ENCODE measurements at places on chromosomes 7 and 10.

DNA sequence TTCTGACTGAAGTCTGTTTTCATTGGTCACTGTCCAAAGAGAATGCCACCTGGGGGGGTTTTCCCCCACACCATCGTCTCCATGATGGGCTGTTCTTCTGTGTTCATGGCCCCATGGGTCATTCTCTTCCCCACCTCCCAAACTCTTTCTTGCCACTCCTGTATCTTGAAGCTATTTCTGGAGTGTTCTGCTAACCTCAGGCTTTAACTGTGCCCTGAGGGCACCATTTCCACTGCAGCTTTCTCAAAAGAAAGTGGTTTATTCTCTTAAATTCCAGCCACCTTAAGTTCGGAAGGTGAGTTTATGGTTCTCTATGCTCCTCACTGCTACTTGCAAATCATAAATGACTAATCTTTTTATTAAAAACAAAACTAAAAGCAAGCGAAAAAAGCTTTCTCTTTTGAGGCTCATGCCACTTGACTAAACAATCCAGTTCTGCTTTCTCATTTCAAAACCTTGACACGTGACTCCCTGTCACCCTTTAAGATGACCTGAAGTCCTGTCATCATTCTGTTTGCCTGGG lies 7.4 kb upstream of the APBB1IP start:
- DNase-seq: no peak

DNA sequence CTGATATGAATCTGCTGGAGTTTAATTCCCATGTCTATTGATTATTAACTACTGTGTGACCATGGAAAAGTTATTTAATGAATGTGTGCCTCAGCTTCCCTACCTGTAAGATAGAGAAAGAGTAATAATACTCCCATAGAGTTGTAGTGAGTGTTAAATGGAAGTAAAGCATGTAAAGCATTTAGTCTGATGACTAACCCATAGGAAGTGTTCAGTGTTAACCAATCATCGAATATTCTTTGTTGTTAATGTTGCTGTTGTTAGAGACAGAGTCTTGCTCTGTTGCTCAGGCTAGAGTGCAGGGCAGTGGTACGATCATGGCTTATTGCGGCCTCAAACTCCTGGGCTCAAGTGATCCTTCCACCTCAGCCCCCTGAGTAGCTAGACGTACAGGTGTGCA lies 36.2 kb upstream of the CCDC6 start:
- DNase-seq: no peak

DNA sequence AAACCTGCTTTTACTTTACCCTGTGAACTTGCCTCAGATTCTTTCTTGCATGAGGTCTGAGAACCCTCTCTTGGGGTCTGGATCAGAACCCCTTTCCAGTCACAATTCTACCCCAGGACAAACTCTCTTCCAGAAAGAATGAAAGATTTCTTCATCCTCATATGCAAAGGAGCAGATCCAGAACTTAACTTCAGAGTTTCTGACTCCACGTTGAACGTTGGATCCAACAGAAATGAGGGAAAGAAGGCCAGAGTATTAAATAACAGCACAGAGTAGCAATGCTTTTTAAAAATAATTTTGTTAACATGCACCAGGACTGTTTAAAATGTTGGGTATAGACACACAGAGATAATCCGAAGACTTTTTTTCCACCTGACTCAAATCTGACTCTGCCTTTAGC lies 632.9 kb upstream of the AUTS2 start:
- no peak for DNase-seq

- no peak for DNase-seq
Observed at GRCh38 chr10:78577712-78578111, 491.1 kb upstream of the ZMIZ1 start.

DNA sequence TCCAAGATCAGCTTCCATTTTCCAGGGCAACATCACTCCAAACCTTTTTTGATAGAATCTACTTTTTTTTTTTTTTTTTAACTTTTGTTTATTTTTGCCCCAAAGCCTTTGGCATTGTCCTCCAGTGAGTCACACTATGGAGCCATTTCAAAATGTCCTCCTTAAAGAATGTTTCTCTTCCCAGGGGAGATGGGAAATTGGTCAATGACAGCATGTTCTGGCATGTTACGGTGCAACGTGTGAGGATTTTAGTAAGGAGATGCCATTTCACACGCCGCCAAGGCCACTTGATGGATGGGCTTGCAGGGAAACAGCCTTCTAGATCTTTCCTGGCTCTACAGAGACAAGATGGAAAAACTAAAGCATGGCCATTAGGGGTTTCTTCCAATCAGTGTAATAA lies 30.7 kb upstream of the TRIL start:
- no peak for DNase-seq

- DNase-seq: no peak
Observed at GRCh38 chr7:41786944-41787343, 84.1 kb upstream of the INHBA start.

- DNase-seq: no peak
Observed at GRCh38 chr10:71755179-71755879, 18.0 kb downstream of the VSIR start.

- no peak for DNase-seq
Observed at GRCh38 chr10:34647160-34647559, 167.9 kb downstream of the PARD3 start.

DNA sequence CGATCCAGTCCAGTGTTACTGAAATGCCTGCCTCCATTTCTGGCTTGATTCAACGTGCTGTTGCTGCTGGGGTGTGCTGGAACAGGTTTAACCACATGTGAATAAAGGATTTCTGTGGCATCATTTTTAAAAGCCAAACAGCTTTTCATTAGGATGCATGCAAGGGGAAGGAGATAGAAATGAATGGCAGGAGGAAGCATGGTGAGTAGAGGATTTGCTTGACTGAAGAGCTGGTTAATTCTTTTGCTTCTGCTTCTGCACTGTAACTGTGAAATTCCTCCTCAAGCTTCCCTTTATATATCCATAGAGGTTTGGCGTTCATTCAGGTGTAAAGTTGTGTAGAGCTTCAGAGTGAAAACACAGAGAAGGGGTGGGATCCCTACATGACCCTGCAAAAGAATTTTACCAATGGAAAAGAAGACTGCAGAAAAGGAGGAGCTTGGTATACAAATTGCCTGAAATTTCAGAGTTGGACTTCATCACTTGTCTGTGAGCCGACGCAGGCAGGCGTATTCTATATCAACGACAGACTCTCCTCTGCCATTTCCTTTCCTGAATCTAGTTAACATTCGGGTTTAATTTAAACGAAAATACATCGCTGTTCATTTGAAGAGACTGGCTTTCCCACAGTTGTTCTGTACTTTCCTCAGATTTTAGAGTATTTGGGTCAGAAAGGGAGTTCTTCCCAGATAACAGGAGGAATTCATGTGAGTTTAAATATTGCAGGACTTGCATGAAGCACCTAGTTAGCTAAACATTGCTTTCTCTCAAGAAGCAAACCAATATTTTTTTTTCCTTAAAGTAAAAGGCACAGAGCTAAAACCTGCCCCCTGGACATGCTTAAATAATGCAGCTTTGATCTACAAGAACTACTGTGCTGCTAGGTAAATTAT lies at the start of gene SOSTDC1:
Gene SOSTDC1, minus strand, starts transcription at position 270 of the 893 bp plus-strand sequence. Its CDS starts 70 bp downstream, at position 200.
- no peak for DNase-seq

GRCh38 chr7:22944022-22944421 lies 69.9 kb downstream of the HYCC1 start:
- DNase-seq: no peak

DNA sequence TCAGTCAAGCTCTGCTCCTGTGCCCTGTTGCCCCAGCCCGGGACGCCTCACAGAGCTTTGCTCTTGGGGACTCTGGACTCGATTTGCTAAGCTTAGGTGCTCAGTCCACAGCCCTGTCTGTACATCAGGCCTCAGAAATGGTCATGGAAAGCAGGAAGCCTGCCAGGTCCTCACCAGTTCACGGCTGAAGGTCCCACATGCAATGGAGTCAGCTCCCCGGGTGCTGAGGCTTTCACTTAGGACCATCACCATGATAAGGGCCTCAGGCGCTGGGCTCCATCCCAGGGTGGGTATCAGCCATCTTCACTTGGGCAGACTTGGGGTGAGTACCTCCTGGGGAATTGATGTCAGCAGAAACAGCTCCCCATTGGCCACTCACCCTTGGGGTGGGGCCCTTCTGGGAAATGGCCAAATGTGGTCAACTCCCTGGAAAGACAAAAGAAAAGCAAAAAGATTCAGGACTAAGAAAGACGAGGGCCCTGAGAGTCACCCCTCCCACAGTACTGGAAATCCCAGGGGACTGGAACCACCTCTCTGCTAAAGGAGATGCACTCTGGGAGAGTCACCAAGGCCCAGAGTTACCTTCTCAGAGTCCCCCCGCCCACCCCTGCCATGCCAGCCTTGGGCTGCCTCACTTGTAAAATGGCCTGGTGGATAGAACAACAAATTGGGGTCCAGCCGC lies 37.6 kb downstream of the FAM53B start:
- DNase-seq: no peak

DNA sequence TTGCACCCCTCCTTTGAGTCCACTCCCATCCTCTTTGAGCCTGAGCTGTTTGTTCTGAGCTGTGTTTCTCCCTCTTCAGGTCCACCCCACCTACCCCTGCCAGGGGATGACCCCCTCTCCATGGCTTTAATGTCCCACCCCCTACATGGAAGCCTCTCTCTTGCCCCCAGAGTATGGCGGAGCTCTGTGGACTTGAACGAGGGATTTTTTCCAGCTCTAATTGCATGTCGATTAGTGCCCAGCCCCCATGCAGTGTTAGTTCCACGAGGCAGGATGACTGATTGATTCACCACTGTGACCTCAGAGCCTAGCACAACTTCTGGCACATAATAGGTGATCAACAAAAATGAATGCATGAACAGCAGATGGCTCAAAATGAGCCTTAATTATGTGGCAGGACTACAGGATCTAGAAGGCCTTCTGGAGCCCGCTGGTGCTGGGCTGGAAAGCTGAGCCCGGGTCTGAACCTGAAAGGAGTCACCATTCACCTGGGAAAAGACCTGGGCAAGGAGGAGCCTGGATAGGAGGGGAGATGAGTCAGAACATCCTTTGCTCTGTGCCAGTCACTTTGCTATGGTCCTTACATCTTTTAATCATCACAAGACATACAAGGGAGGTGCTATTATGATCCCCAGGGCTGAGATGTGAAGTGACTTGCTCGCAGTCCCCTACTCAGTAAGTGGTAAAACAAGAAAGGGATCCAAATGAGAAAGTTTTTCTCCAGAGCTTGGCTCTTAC lies 17.1 kb upstream of the SLC18A2 start:
- no peak for DNase-seq

GRCh38 chr10:34985823-34986222 lies 104.3 kb downstream of the CUL2 start:
- DNase-seq: no peak

DNA sequence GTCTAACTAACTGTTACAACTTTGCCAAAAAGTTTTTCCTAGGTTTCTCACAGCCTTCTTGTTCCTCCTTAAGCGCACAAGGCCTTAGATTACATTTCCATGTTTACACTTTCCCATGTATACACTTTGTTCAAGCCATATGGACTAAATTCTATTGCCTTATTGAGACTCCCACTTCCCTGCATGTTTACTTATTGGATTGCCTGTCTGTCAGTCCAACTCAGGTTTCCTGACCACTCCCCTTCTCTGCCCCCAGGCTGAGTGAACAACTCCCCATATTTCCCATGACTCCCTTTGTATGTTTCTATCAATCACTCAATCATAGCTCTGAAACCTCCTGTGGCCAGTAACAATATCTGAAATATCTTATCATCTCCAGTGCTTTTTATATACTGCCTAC lies 43.0 kb downstream of the SLC25A40 start:
- DNase-seq: no peak

- DNase-seq: no peak
Observed at GRCh38 chr7:134174795-134175261, 47.7 kb downstream of the LRGUK start.

- no peak for DNase-seq
Observed at GRCh38 chr7:116918704-116919103, 34.6 kb upstream of the ST7 start.

DNA sequence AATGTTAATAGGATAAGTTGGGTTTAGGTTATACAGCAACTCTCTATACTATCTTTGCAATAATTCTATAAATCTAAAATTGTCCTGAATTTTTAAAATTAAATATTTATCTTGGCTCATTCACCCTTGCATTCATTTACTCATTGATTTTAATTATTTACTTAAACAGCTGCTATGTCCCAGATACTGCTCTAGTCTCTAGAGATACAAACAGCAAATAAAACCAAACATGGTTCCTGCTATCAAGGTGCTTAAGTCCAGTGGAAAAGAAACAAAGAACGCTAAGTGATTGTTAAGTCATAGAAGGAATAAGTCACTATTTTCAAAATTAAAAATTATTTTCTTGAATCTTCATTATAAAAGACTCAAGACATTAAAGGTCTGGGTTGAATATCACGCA lies 29.9 kb upstream of the MAT1A start:
- no peak for DNase-seq

GRCh38 chr10:88986549-88987242 lies 3.9 kb upstream of the FAS start:
- no peak for DNase-seq

GRCh38 chr7:69839782-69840181 lies 241.5 kb downstream of the AUTS2 start:
- DNase-seq: no peak

DNA sequence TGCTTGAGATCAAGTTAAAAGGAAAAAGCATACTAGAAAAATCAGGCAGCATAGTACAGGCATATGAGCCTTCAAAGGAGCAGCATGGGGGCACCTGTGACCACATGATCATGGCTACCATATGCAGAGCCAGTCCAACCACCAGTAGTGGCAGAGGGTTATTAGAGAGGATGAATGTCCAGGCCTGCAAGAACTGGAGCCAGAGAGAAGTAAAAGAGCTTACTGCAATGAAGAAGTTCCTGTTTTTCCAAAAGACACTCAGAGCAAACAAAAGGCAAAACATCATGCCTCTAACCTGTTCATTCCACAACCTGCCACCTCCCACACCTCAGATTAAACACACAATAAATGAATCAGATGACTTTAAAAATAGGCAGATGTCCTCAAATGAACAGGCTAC lies 99.6 kb upstream of the NAMPT start:
- no peak for DNase-seq

DNA sequence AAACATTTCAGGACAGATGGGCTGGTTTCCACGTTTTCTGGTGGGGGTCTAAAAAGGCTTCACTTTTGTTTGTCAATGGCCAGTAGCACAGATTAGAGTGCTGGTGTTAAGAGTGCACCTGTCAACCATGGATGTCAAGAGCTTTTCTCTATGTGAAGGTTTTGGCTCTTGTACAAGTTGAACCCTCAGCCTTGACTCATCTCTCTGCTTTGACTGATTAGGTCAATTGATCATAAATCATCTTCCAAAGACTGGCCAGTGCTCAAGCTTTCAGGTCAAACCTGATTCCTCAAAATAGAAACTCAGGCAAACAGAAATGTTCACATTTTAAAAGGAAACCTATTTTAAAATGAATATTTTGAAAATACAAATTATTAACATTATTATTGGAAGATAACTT lies 59.6 kb upstream of the SP4 start:
- no peak for DNase-seq

DNA sequence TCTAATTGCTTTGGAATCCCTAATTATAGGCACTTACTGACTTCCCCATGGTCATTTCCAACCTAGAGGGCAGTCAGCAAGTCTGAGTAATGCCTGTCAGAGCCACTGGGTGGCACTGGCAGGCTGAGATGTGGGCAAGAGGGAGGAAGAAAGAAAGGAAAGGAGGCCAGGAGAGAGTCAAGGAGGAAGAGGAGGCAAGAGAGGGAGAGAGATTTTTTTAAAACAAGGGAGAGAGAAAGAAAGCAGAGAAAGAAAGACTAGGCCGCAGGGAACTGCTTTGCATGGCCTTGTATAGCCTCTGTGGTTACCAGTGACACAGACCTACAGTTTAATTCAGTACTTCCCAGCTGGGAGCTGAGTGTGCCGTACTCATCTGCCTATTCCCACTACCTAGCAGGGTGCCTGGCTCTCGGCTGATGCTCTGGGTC lies 210.4 kb upstream of the ADO start:
- DNase-seq: peak; percentile 45

- DNase-seq: no peak
Observed at GRCh38 chr10:126586128-126586527, 84.4 kb downstream of the C10orf90 start.
